Skeletal muscle cell (primary cell): ENCODE measurements at places on chromosomes 6 and 20.

GRCh38 chr6:32922083-32922482, 18.7 kb downstream of the HLA-DMB start:
- no peak for DNase-seq

DNA sequence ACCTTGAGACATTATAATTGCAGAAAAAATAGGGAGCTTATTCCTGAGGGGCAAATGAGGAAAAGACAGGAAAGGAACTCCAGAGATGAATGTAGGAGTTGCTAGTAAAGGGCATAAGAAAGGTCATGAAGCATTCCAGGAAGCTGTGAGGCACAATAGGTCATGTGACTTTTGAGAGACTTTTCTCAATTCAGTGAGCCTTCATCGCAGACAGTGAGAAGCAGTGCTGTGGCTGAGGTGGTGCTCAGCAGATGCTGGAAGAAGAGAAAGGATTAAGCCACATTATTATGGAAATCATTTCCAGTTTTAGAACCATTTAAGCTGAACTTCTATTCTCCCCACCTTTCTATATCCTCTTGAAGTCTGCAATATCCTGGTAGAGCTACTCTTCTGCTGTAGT, 4.1 kb downstream of the SPTLC3 start:
- DNase-seq: no peak

- no peak for DNase-seq
Measured at GRCh38 chr6:15520626-15521203, 142.1 kb downstream of the DTNBP1 start.

DNA sequence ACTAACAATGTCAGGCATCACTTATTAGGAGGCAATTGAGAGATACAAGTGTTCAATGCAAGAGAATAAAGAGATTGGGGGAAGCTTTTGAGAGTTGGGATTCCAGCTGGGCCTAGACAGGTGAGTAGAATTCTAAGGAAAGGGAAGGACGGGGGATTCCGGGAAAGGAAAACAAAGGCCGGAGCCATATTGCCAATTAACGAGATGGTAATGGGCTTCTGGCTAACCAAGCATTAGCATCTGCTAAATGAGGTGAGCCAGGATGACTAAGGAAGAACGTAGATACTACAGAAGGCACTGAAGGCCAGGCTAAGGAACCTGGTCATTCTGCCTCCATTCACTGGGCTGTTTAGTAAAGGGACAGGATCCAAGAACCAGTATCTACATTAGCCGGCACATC, 10.5 kb downstream of the FYN start:
- DNase-seq: no peak

DNA sequence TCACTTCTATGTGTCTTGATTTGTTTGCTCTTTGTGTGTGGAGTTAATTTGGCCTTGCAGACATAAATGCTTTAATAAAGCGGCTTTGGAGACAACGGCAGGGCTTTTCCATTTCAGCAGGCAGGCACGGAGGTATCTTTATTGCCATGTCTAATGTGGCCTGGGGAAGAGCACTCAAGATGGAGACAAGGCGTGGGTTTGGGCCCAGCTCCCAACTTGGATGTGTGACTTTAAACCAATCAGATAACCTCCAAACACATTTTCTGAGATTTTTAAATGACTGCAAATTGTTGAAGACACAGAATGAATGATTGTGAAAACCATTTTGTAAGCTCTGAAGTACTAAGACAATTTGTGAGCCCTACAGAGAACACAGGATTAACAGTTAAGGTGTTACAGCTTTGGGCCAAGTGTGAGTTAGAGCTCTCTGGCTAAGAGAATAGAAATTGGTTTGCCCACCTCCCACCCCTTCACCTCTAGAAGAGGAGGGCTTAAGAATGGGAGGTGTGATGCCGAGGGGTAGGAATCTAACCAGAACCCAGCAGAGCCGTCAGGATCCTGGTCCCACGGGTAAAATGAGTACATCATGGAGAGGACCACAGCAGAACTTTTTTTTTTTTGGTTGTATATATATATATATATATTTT, 9.0 kb downstream of the DYNLT1 start:
- no peak for DNase-seq

GRCh38 chr6:83511901-83512681, at the start of gene PRSS35:
Gene PRSS35, plus strand, starts transcription at chr6:83512534. Its CDS starts 10,908 bp downstream, at chr6:83523442.
- DNase-seq: no peak

DNA sequence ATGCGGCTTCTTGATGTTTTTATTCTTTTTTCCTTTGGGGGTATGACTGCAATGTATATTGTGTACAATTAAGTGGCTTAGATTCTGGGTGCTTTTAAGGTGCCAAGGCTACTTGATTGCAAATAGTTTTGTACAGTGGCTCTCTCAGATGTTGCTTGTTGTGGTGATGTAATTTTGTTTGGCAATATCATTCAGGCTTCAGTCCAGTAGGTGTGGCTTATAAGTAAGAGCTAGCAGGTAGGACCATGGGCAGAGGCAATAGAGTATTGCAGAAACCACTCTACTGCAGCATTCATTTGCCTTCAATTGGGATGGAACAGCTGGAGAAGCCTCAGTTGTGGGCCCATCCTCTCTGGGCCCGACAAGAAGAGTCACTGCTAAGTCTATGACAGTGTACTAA, 407.9 kb upstream of the MAN1A1 start:
- no peak for DNase-seq

GRCh38 chr20:50552979-50553378, 42.8 kb downstream of the PTPN1 start:
- DNase-seq: no peak

GRCh38 chr6:38269461-38270172, 370.1 kb downstream of the BTBD9 start:
- DNase-seq: no peak

GRCh38 chr20:13990465-13990864, at the start of gene SEL1L2:
Gene SEL1L2, minus strand, starts transcription at chr20:13990614. Its CDS starts 80 bp downstream, at chr20:13990534.
- no peak for DNase-seq

DNA sequence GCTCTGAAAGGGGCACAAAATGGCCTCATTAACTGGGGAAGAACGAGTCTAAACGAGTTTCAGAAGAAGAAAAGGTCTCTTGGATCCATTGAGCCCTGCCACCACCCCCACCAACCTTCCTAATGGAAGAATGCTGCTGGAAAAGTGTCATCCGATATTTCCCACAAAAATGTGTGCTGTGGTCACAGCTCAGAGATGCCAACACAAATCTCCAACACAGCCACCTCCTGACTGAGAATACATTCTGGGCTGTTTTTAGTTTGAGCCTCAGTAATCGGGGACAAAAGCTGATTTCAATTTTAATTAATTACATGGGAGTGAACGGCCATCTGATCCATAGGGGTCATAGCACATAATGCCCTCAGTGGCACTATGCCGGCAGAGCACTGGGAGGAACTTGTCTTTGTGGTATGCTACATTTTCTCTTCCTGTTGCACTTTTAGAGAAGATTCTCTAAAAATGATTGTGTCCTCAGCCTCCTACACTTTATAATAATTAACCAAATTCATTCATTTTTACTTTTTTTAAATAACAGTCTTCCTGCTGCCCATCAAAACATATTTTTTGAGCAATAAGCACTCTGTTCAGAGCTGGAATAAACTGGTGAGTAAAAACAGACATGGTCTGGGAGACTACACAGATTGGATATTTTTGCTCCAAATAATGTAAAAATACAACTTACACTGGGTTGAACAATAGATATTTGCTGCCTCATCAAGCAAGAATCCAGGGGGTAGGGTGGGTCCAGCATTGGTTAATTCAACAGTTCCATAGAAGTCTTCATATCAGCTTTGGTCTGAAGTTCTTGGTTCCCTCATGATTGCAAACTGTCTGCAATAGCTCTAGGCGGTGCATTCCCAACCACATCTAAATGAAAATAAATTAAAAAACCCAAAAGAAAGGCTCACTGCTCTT, 143.6 kb upstream of the TMEM170B start:
- DNase-seq: no peak

DNA sequence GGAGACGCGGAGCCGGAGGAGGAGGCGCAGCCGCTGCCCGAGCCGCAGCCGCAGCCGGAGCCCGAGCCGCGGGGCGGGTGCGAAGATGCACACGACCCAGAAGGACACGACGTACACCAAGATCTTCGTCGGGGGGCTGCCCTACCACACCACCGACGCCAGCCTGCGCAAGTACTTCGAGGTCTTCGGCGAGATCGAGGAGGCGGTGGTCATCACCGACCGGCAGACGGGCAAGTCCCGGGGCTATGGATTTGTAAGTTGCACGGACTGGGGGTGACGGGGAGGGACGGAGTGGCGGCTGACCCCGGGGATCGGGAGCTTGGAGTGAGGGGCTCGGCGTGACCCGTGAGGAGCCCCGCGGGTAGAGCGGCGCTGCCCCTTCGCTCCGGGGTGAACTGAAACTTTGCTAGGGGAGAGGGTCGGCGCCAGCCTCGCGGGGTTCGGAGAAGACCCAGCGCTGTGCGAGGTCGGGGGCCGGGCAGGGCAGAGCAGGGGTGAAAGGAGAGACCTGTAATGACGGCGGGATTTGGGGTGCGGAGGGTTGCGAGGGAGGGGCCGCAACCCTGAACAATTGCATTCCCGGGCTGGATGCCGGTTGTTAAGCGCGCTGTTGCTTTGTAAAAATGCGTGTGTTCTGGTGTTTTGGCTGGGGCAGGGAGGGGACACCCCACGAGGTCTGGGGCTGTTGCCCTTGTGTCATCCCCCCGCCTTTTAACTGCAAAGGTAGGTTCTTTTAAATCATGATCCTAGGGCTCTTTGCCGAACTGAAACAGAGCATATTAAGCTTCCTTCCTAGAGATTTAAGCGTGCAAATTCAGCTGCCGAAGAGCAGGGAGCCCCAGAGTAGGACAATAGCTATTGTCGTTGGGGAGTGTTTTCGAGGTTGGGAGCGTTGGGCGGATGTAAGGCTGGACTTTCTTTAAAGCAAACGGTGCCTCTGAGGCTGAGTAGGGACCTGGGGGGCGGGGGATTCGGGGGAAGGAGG, 628 bp downstream of the RBM24 start:
- DNase-seq: no peak

DNA sequence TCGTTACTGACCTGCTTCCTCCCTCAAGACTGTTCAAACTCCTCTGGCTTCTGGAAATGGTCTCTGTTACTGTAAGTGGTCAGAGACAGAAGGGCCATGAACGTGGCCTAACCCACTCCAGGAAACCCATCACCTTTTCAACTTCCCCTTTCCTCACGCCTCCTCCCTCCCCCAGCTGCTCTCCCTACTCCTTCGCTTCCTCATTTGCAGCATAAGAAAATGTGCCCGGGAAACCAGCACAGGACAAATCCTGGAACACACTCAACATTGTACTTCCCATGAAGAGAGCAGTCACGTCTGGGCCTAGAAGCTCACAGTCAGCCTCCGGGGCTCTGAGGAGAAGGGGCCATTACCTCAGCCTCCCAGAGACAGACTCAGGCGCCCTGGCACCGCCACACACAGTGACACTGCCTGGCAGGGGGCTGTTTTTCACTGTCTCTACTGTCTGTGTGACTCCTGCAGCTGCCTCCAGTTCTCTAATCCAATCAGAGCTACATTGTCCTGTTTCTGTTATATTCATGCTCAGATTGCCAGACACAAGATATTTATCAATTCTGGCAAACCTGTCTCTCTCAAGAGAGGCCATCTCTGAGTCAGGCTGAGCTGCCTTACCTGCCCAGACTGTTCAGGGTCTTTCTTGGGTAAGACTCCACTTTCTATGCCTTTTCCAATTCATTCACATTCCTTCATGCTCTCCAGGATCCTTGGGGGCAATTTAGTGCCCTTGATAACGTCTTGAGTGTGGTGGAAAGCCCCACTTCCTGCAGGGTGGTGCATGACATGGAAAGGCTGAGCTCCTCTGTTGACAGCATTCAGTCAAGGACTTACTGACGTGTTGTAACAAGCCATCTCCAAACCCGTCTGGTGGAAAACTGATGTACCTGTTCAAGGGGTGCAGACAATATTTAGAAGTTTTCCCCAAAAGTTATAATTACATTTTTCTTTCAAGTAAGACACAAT, 242.2 kb downstream of the HIVEP2 start:
- no peak for DNase-seq

- peak; percentile 31 for DNase-seq
Measured at GRCh38 chr6:16544006-16544405, 217.3 kb downstream of the ATXN1 start.

DNA sequence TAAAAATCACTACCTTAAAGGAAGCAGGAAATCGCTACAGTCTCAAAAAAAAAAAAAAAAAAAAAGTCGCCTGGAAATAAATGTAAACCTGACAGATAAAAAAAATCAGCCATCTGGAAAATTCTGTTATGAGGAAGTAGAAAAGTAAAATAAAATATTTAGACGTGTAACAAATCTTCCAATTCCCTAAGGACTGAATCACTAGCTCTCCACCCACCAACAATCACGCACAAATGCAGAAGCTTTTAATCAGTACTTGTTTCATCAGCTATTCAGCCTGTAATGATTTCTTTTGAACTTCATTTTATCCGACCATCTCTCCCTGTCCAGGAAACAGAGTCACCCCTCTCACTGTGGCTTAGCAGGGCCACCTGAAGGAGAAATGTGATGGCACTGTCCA, 59.0 kb downstream of the SLC23A2 start:
- DNase-seq: peak; percentile 24

GRCh38 chr20:45818239-45818638, 5.8 kb downstream of the UBE2C start:
- no peak for DNase-seq

- DNase-seq: peak; percentile 67
Measured at GRCh38 chr6:31007694-31008093, 2.6 kb upstream of the MUC22 start.

GRCh38 chr6:116398316-116399010, 27.7 kb downstream of the DSE start:
- no peak for DNase-seq
